ENCODE measurements at places on chromosomes 2 and 18. TPM values are rescaled to one million over a fixed set of nuclear protein-coding genes. Genes with fewer than 3 reads are reported as not detected.

The SF3B6 gene
- 165 TPM for polyA plus RNA-seq

GRCh38 chr18:23967321-23968089 is 47.0 kb upstream of the TTC39C start:
- no peak for DNase-seq

The KLHL30 gene
- 0.45 TPM for polyA plus RNA-seq

The GCKR gene
- polyA plus RNA-seq, result not detected

The LOXHD1 gene
- 0.53 TPM for polyA plus RNA-seq

The STK39 gene
- 34.7 TPM for polyA plus RNA-seq

DNA sequence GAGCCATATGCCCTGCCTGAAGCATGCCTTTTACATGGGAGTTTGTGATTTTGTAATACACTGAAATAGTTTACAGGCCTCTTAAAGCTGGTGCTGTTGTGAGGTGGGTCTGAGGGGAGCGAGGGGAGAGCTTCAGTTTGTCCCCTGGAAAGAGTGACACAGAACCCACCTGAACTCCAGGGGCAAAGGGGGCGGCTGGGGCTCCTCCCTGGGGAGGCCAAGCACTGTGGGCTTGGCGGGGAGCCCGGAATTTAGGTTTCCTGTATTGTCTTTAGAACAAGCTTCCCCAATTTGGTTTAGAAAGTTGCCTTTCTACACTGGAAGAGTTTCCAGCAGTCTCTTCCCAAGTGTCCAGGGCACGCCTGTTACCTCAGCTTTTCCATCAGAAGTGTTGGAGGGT is 75.7 kb downstream of the VAPA start:
- DNase-seq, result no peak

DNA sequence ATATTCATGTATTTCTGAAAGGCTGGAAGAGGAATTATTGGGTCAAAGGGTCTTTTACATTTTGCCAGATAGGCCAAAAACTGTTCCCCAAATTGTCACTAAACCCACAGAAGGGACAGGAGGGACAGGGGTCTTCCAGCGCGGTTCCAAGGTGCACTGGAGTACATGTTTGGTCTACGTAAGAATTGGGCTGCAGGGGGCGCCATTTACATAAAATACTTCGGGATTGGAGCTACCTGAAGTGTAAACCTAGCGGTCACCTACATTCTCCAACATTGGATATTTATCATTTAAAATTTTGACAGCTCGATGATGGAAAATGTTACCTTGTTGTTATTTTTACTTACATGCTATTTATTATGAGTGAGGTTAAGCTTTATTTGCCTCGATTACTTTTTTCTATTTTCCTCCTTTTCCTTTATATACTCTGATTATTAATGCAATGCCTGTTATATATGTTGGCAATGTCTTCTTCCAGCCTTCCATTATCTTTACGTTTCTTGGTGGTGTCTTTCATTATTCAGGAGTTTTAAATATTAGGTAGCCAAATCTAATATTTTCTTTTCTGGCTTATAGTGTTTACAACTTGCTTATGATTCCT is 43.0 kb upstream of the RAB6C start:
- DNase-seq, result no peak

The COL4A3 gene
- polyA plus RNA-seq, result 34.0 TPM

The HAAO gene
- 41.5 TPM for polyA plus RNA-seq

DNA sequence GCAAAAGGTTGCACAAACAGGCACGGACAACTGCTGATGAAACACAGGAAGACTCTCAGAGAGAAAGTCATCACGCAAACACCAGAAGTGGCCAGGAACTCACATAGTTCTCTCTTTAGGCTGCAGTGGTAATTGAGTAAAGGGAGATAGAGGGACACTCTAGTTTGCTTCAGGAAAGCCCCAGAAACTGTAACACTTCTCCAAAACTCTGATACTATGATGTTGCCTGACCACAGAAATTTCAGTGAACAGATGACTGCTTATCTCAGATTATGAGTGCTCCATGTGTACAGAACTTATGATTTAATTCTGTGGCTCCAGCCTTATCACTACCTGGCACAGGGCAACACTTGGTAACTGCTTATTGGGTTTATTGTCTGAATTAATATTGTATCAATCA is 311.5 kb upstream of the GYPC start:
- no peak for DNase-seq

- no peak for DNase-seq
Observed at GRCh38 chr2:44650796-44651195, 289.0 kb downstream of the CAMKMT start.

DNA sequence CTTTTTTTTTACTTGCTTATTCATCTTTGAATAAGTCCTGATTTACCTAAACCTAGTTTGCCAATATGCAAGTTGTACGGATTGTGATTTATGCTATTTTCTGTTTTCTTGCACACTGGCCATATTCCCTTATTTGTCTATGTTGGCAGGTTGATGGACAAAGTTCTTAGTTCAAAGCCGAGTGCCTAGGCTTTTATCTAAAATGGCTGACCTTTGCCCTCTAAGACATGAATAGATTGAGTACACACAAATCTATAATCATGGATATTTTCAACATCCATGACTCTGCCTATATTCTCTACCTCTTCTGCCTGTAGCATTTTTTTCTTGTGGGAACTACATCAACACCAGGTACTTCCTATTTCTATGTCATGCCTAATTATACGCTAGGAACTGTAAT is 171.7 kb downstream of the TMEFF2 start:
- DNase-seq, result no peak
